ENCODE measurements at places on chromosomes 7 and 10.

GRCh38 chr7:100346921-100347320 is 11.0 kb upstream of the PILRB start:
- no peak for ATAC-seq

DNA sequence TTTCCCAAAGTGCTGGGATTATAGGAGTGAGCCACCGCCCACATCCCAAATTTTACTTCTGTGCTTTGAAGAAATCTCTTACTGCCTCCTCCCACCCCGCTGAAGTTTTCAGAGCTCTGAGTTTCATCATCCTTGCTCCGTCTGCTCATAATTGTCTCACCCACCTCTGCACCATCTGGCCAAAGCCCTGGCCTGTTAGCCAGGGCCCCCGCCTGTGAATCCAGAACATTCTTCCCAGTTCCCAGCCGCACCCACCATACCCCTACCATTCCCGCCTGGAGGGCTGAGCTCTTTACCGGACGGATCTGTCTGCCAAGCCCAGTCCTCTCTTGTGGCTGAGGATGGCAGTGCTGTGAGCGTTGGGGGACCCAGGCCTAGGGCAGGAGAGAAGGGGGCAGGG is 14.5 kb downstream of the SSC4D start:
- ATAC-seq, result no peak

GRCh38 chr10:81109200-81109752 is 571.6 kb downstream of the SH2D4B start:
- no peak for ATAC-seq

GRCh38 chr10:113928830-113929229 is 74.4 kb downstream of the NHLRC2 start:
- ATAC-seq, result no peak

DNA sequence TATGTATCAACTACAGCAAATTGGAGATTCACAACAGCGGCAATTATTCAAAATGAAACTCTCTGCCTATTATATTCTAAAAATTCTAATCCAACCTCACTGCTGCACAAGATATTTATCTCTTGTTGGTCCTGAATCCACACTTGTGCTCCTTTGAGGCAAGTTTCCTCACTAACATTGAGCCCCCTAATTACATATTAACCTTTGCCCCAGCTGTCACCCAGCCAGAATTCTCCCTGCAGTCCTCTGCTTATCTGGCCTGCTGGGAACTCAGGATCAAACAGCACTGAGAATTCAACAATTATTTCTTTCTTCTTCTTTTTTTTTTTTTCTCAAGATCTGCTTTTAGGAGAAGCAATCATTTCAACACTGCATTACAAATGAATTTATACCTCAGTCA is 21.5 kb upstream of the PLAC9 start:
- ATAC-seq, result no peak

DNA sequence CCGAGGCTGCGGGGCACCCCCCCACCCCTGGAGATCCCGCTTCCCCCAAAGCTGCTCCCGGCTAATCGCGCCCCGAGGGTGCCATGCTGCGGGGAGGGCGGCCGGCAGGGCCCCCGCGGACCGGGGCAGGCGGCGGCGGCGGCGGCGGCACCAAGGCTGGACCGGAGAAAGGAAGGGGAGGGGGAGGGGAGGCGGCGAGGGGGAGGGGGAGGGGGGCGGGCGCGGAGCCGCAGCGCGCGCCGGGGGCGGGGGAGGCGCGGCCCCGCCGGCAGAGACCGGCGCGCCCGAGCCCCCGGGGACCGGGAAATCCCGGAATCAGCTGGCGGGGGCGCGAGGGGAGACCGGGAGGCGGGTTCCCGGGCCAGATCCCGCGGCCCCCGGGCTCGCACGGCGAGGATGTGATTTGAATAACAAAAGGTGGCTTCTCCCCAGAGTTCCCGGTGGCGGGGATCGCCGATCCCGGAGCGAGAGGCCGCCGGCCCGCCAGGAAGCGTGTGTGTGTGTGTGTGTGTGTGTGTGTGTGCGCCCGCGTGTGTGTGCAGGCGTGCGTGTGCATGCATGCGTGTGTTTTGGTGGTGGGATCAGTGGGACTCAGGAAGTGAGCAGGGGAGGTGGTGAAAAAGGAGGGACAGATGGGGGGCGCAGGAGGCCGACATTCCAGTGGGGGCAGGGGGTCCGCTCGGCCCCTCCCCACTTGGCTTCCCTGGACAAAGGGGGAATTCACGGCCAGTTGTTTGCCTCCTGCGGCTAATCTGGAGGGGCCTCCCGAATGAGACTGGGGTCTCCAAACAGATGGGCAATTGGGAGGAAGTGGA is 99.5 kb downstream of the HIP1 start:
- ATAC-seq, result peak; percentile 53

- ATAC-seq, result no peak
Observed at GRCh38 chr10:75403939-75404814, 2.6 kb upstream of the ZNF503 start.

DNA sequence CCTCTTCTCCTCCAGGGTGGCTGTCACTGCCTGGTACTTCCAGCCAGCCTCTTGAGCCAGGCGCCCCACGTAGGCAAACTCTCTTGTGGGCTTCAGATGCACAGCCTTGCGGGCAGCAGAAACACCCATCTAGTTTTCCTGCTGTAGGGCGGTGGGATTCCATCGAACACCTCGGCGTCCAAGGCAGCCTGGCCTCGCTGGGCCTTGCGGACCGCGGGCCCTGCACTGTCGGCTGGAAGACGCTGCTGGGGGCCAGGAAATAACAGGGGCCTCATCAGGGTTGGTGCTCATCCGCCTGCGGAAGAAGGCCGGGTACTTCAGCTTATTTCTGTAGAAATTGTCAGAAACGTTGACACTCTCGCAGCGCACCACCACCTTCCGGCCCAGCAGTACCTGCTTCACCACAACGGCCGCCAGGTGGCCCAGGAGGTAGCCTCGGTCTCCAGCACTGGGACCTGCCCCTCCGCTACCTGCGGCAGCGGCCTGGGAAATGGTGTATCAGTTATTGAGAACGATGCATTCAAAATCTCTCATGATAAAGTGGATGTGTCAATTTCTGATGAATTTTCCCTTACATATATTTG is 61.1 kb downstream of the WDFY4 start:
- no peak for ATAC-seq

- ATAC-seq, result no peak
Observed at GRCh38 chr7:20217193-20217948, at the start of gene MACC1. Gene MACC1, minus strand, starts transcription at chr7:20217384. Its CDS starts 55,522 bp downstream, at chr7:20161862.

GRCh38 chr7:38731215-38731614 is 100.0 kb upstream of the AMPH start:
- ATAC-seq, result no peak

GRCh38 chr10:30509508-30509907 is 75.5 kb downstream of the MAP3K8 start:
- ATAC-seq, result no peak

DNA sequence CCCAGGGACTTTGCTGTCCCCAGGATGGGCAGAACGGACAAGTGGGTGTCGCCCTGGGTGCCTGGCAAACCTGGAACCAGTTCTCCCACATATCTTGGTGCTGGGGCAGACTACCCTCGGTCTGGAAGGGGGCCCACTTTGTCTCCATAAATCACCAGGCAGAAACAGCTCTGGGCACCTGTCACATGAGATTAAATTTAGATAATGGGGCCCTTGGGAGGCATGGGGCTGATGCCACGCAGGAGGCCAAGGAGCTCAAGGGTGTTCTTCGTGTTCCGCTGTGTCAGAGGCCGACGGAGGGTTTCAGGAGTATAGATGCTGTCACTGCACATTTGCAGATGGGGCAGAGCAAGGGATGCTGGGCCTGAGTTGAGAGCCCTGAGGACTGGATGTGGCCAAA is 72.7 kb downstream of the TMEM130 start:
- no peak for ATAC-seq
